CD4-positive, alpha-beta T cell treated with Interleukin-17A for 4 hours (primary cell): ENCODE measurements at places on chromosomes 4 and X.

GRCh38 chrX:4379071-4379470, 665.6 kb upstream of the PRKX start:
- DNase-seq, result no peak

DNA sequence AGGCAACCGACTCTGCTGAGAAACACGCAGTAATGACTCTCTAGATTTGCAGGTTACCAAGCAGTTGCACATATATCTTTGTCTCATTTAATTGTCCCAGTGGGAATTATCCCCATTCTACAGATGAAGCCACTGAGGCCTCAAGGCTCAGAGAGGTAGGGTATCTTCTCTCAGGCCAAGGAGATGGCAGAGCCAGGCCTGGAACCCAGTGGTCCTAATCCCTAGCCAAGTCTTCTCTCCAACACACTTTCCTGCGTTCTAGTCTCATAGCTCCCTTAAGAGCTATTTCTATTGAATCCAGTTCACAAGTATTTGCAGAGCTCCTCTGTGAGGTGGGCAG, 181.3 kb upstream of the BCOR start:
- DNase-seq, result no peak

- no peak for DNase-seq
Measured at GRCh38 chr4:158597879-158598596, 73.6 kb downstream of the C4orf46 start.

DNA sequence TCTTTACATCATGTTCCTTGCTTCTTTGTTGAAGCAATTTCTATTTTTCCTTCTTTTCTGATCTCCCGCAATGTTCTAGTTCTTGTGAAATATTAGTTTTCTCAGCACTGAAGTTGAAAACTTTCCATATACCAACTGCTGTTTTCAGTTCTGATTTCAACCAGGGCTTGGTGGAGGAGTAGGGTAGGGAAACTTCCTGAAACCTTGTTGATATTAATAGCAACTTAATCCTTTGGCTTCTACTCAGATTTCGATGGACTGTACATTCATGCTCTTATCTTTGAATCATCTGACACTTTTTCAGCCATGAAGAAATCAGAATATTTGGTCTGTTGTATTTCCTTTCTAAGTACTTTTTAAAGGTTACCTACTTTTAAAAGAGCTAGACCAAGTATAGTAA, 315.8 kb downstream of the RPA4 start:
- DNase-seq, result no peak

- DNase-seq, result no peak
Measured at GRCh38 chrX:118189628-118190027, 73.0 kb upstream of the KLHL13 start.

- DNase-seq, result no peak
Measured at GRCh38 chr4:95093460-95093859, 335.7 kb downstream of the BMPR1B start.

DNA sequence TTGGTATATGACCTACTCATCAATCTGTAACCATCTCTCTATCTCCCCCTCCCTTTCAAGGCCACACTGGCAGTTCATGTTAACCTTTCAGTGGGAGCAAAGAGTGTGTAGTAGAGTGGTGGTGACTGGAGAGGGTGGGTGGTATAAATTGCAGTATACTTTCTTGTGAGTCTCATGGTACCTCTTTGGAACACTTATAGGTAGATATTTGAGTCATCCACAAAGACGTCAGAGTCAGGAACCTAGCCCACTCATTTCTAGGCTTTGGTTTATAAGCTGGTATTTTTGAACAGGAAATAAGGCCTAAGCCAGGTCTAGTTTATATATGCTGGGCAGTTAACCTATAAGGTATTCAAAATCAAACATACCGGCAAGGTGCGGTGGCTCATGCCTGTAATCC, 36.3 kb downstream of the RLIM start:
- DNase-seq, result no peak

- no peak for DNase-seq
Measured at GRCh38 chrX:45230410-45230809, 29.7 kb upstream of the DIPK2B start.
